Vagina (tissue), 2 donors: ENCODE measurements at places on chromosomes 1 and 21.

DNA sequence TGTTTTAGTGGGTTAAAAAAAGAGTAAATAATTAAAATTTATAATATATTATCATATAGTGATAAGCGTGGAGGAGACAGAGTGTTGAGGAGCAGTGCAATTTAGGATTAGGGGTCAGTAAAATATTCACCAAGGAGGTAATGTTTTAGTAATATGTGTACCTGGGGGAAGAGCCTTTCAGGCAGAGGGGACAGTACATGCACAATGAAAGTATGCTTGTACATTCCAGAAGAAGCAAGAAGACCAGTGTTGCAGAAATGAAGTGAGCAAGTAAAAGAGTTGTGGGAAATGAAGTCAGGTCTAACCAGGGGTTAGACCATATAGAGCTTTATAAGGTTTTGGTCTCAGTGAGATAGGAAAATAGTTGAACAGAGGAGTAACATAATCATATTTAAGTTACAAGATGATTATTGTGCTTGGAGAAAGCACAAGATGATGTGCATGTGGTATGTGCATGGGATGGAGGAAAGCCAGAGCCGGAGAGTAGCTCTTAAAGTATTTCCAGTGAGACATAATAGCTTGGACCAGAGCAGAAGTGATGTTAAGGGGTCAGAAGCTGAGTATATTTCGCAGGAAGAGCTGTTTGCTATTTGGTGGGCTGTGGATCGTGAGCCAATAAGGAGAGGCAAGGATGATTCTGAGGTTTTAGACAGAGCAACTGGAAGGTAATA is 44.8 kb downstream of the SNX7 start:
- peaks cover 7% of the 10 kb centered on the region for H3K36me3 ChIP-seq
- H3K27ac ChIP-seq = no peak overlapping the region
- H3K27me3 ChIP-seq = no peaks in the 10 kb centered on the region

DNA sequence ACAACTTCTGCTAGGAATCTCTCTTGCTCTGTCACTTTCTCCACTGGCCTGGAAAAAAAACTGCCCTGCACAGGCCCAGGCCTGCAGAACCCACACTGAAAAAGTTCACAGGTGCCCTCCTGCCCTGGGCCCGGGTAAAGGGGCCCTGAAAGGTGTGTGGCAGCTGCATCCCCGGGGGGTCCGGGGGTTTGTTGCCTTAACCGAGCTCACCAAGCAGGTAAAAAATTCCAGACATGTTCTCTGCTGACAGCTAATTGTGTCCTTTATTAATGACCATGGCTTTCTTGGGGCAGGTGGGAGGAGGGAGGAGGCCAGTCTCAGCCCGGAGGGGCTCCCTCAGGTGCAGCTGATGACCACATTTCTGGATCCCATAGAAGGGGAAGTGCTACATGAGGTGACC is 122.9 kb downstream of the LACTBL1 start:
- H3K4me1 ChIP-seq = peaks cover 5% of the 10 kb centered on the region
- H3K27ac ChIP-seq = no peak overlapping the region
- H3K4me3 ChIP-seq = no peak overlapping the region
- no peak for DNase-seq

- H3K4me1 ChIP-seq = no peaks in the 10 kb centered on the region
- H3K4me3 ChIP-seq = no peak overlapping the region
- H3K27ac ChIP-seq = no peak overlapping the region
- no peaks in the 10 kb centered on the region for H3K27me3 ChIP-seq
- no peak for DNase-seq
- peaks cover 26% of the 10 kb centered on the region for H3K36me3 ChIP-seq
Observed at GRCh38 chr1:26259005-26259404, 20.9 kb upstream of the SH3BGRL3 start.

- H3K36me3 ChIP-seq = no peaks in the 10 kb centered on the region
- peaks cover 52% of the 10 kb centered on the region for H3K4me1 ChIP-seq
- H3K27ac ChIP-seq = peak overlapping the region; percentile 83
- peak overlapping the region; percentile 64 for H3K4me3 ChIP-seq
- no peaks in the 10 kb centered on the region for H3K27me3 ChIP-seq
Observed at GRCh38 chr1:236141447-236142252, 689 bp upstream of the GPR137B start.

DNA sequence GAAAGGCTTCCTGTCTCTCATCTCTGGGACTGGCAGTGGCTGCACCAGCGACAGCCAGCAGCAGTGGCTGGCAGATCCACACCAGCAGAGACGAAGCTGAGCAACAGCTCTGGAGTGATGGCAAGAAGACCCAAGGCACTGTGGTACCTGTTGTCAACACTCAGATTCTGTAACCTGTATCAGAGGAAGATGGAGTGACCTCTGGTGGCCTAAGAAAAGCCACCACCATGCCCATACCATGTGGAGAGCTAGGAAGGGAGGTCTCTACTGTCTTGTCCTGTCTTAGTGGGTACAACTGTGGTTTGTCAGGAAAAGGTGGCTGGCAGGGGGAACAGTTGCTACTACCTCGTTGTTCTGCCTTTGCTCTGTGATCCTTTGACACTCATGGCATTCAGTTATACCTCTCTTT is 22.5 kb upstream of the RHBDL2 start:
- H3K4me1 ChIP-seq = no peaks in the 10 kb centered on the region
- no peaks in the 10 kb centered on the region for H3K36me3 ChIP-seq
- H3K27ac ChIP-seq = no peak overlapping the region
- H3K4me3 ChIP-seq = no peak overlapping the region
- no peaks in the 10 kb centered on the region for H3K27me3 ChIP-seq

DNA sequence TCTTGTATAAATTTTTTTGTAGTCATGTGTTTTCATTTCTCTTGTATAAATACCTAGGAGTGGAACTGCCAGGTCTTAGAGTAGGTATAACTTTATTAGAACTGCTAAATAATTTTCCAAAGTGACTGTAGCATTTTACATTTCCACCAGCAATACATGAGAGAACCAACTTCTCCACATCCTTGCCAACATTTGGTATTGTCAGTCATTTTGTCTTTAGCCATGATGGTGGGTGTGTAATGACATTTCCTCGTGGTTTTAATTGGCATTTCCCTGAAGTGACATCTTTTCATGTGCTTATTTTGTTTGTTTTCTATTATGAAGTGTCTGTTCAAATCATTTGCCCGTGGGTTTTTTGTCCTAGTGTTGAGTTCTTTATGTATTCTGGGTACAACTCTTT is 29.7 kb downstream of the ZBTB8A start:
- no peaks in the 10 kb centered on the region for H3K27me3 ChIP-seq
- H3K4me3 ChIP-seq = no peak overlapping the region
- no peak for DNase-seq

GRCh38 chr1:235802573-235803346 is 63.9 kb downstream of the LYST start:
- H3K4me1 ChIP-seq = no peaks in the 10 kb centered on the region
- no peak for DNase-seq
- H3K36me3 ChIP-seq = no peaks in the 10 kb centered on the region
- H3K4me3 ChIP-seq = no peak overlapping the region
- H3K27me3 ChIP-seq = no peaks in the 10 kb centered on the region
- H3K27ac ChIP-seq = no peak overlapping the region

DNA sequence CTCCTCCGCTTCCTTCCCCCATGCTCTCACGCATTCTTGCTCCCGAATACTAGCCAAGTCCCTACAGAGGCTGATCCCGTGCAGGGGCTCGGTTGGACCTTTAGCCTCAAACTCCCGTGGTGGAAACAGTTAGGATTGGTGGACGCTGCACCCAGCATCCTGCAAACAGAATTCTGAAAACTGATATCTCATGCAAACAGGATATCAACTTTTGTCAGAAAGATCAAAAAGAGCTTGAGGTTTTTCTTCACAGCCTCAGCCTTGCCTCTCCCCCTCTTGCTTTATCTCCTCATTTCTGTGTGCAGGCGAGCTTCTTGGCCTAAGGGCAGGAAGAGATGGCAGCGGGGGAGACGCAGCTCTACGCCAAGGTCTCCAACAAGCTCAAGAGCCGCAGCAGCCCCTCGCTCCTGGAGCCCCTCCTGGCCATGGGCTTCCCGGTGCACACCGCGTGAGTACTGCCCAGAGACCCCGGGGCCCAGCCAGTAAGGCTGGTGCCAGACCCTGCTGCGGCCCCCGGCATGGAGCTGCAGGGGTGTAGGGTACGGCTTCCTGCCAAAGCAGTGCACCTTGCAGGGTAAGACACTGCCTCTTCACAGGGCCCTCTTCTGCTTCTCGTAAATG is at the start of gene UBASH3A:
Gene UBASH3A, plus strand, starts transcription at position 292 of the 621 bp plus-strand sequence. Its CDS starts 44 bp downstream, at position 336.
- H3K27me3 ChIP-seq = no peaks in the 10 kb centered on the region
- no peaks in the 10 kb centered on the region for H3K4me1 ChIP-seq
- no peak for DNase-seq
- H3K27ac ChIP-seq = no peak within 1 kb of the TSS
- no peaks in the 10 kb centered on the region for H3K36me3 ChIP-seq
- H3K4me3 ChIP-seq = peak within 1 kb of the TSS; percentile 3

DNA sequence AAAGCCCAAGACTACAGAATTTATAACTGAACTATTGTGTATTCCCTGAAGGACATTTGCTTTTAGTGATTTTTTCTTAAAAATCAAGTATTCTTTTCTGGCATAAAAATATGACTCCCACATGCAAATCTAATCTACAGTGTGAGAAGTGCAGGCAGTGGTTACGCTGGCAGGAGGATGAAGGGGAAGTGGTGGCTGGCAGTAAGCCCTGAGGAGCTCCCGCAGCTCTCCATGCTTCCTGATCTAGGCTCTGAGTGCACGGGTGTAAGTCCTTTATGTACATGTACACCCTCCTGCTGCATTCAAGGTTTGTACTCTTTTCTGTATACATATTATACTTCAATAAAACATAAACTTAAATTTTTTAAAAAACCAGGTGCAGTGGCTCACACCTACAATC is 67.5 kb upstream of the PRDX6 start:
- DNase-seq = no peak
- no peaks in the 10 kb centered on the region for H3K4me1 ChIP-seq

- no peak overlapping the region for H3K4me3 ChIP-seq
- peaks cover 6% of the 10 kb centered on the region for H3K36me3 ChIP-seq
- no peak for DNase-seq
- no peak overlapping the region for H3K27ac ChIP-seq
Observed at GRCh38 chr1:109490934-109491302, 3.0 kb upstream of the CYB561D1 start.

GRCh38 chr1:10836726-10837125 is 40.3 kb upstream of the CASZ1 start:
- DNase-seq = no peak
- no peak overlapping the region for H3K27ac ChIP-seq
- no peaks in the 10 kb centered on the region for H3K36me3 ChIP-seq

- no peak overlapping the region for H3K27ac ChIP-seq
- no peak overlapping the region for H3K4me3 ChIP-seq
- H3K36me3 ChIP-seq = no peaks in the 10 kb centered on the region
- no peaks in the 10 kb centered on the region for H3K4me1 ChIP-seq
- no peaks in the 10 kb centered on the region for H3K27me3 ChIP-seq
Observed at GRCh38 chr21:29771491-29772066, 168.2 kb downstream of the GRIK1 start.

- no peaks in the 10 kb centered on the region for H3K36me3 ChIP-seq
- no peak overlapping the region for H3K4me3 ChIP-seq
- DNase-seq = no peak
- peaks cover 28% of the 10 kb centered on the region for H3K4me1 ChIP-seq
Observed at GRCh38 chr1:54882519-54882918, 4.5 kb downstream of the DHCR24 start.

DNA sequence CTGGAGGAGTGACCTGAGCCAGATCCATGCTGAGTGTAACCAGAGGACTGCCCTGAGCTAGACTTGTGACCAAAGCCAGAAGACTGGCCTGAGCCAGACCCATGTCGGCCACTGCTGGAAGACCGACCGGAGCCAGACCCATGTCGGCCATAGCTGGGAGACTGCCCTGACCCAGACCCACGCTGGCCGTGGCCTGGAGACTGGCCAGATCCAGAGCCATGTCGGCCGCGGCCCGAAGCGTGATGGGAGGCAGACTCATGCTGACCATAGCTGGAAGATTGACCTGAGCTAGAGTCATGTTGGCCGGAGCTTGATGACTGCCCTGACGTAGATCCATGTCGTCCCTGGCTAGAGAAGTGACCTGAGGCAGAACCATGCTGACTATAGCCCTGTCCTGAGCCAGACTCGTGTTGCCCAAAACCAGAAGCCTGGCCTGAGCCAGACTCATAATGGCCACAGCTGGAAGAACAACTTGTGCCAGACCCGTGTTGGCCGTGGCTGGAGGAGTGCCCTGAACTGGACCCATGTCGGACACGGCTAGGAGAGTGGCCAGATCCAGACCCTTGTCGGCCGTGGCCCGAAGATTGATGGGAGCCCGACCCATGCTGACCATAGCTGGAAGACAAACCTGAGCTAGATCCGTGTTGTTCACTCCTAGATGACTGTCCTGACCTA is 5.1 kb downstream of the HRNR start:
- H3K36me3 ChIP-seq = no peaks in the 10 kb centered on the region
- H3K27me3 ChIP-seq = no peaks in the 10 kb centered on the region
- DNase-seq = no peak
- no peak overlapping the region for H3K4me3 ChIP-seq
- no peak overlapping the region for H3K27ac ChIP-seq

DNA sequence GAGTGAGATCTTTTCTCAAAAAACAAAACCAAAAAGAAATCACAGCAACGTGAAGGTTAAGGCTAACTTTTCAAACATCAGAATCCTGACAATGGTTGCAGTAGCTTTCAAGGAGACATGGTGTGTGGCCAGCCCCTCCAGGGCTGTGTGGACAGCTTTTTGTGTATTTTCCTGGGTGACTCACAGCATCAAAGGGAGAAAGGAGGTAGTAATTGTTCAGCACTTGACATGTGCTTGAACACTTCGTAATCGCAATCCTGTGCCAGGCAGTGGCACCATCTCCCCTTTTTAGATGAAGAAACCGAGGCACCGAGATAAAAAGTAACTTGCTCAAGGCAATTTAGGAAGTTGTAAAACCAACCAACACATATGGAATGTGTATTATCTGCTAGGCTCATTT is 10.3 kb downstream of the NBL1 start:
- H3K27me3 ChIP-seq = no peaks in the 10 kb centered on the region
- H3K4me1 ChIP-seq = peaks cover 73% of the 10 kb centered on the region
- DNase-seq = no peak
- peak overlapping the region; percentile 69 for H3K27ac ChIP-seq
- H3K4me3 ChIP-seq = no peak overlapping the region
- peaks cover 40% of the 10 kb centered on the region for H3K36me3 ChIP-seq

GRCh38 chr1:99004861-99005442 is at the start of gene PLPPR5:
Gene PLPPR5 (minus strand): TSS chr1:99004861. CDS start chr1:99004671, 190 bp downstream.
- H3K36me3 ChIP-seq = no peaks in the 10 kb centered on the region
- H3K27ac ChIP-seq = no peak within 1 kb of the TSS
- no peak for DNase-seq
- H3K27me3 ChIP-seq = no peaks in the 10 kb centered on the region

DNA sequence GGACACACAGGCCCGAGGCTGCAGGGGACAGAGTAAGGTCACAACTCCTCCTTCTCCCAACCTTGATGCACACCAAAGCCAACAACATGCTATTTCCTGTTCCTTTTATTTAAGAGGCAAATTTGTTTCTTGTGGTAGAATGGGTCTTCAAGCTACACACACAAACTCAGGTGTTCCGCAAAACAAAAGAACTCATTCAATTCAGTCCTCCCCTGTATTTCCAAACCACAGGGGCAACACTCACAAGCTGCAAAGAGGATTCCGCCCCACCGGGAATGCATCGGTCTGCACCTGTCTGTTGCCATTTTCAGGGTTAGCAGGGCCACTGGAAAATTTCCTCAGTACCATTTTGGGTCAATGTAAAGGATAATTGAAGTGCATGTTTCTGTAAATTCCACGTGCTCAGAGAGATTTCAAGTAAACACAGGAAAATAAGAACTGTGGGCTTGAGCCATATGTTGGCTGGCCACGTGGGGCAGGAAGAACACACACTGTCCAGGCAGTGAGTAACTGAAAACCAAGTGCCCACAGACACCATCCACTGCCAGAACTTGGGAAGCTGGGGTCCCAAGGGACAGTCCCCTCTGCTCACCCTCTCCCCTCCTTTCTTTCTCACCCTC is 145.2 kb upstream of the ERG start:
- no peaks in the 10 kb centered on the region for H3K36me3 ChIP-seq
- H3K4me1 ChIP-seq = peaks cover 5% of the 10 kb centered on the region
- no peak overlapping the region for H3K4me3 ChIP-seq
